ENCODE measurements at places on chromosomes 3 and 15.

DNA sequence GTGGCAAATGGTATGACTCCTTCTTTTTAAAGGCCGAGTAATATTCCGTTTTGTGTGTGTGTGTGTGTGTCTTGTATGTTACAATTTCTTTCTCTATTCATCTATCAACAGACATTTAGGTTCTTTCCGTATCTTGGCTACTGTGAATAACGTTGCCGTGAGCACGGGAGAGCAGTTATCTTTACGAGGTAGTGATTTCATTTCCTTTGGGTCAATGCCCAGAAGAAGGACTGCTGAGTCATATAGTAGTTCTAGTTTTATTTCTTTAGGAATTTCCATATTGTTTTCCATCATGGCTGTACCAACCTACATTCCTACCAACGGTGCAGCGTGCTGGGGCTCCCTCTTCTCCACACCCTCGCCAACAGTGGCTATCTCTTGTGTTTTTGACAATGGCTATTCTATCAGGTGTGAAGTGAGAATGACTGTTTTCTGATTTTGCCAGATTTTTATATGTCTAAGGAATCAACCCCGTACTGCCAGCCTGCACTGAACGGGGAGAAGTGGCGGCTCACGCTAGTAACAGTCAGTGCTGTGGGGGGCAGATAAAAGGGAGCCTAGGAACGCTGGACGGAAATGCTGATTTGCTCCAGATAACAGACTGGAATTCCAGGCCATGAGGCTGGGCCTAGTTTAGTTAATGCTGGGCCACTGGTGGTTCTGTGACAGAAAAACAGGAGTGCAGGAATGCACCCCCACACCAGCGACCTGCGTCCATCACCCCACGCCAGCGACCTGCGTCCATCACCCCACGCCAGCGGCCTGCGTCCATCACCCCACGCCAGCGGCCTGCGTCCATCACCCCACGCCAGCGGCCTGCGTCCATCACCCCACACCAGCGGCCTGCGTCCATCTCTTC is 168.1 kb downstream of the XXYLT1 start:
- no peaks in the 10 kb centered on the region for H3K36me3 ChIP-seq
- peaks cover 24% of the 10 kb centered on the region for H3K4me1 ChIP-seq
- peak overlapping the region; percentile 82 for H3K27ac ChIP-seq
- no peak overlapping the region for H3K4me3 ChIP-seq
- H3K27me3 ChIP-seq: no peaks in the 10 kb centered on the region

GRCh38 chr15:56837273-56837672 is 81.2 kb upstream of the TCF12 start:
- no peaks in the 10 kb centered on the region for H3K27me3 ChIP-seq
- peak; percentile 69 for DNase-seq
- no peaks in the 10 kb centered on the region for H3K36me3 ChIP-seq
- no peak overlapping the region for H3K4me3 ChIP-seq
- no peak overlapping the region for H3K27ac ChIP-seq
- H3K4me1 ChIP-seq: peaks cover 5% of the 10 kb centered on the region

- no peak for DNase-seq
- H3K4me1 ChIP-seq: no peaks in the 10 kb centered on the region
- H3K27me3 ChIP-seq: no peaks in the 10 kb centered on the region
Observed at GRCh38 chr3:177405191-177405672, 207.9 kb upstream of the TBL1XR1 start.

- no peaks in the 10 kb centered on the region for H3K36me3 ChIP-seq
- peaks cover 45% of the 10 kb centered on the region for H3K4me1 ChIP-seq
- peak overlapping the region; percentile 3 for H3K27ac ChIP-seq
- DNase-seq: peak; percentile 76
- no peaks in the 10 kb centered on the region for H3K27me3 ChIP-seq
Observed at GRCh38 chr3:129557548-129557894, 14.5 kb downstream of the H1-8 start.

DNA sequence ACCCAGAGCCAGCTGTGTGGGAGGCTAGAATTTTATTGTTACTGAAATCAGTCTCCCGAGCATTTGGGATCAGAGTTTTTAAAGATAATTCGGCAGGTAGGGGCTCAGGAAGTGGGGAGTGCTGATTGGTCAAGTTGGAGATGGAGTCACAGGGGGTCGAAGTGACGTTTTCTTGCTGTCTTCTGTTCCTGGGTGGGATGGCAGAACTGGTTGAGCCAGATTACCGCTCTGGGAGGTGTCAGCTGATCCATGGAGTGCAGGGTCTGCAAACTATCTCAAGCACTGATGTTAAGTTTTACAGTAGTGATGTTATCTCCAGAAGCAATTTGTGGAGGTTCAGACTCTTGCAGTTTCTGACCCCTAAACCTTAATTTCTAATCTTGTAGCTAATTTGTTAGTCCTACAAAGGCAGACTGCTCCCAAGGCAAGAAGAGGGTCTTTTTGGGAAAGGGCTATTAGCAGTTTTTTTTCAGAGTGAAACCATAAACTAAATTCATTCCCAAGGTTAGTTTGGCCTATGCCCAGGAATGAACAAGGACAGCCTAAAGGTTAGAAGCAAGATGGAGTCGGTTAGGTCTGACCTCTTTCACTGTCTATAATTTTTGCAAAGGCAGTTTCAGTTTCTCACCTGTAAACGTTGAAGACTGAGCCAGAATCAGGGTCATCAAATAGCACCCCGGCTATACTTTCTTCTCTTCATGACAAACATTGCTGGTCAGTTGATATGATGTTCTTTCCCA is 28.2 kb downstream of the FLNB start:
- H3K36me3 ChIP-seq: no peaks in the 10 kb centered on the region
- no peak overlapping the region for H3K4me3 ChIP-seq
- H3K27ac ChIP-seq: no peak overlapping the region
- DNase-seq: no peak
- H3K4me1 ChIP-seq: peaks cover 41% of the 10 kb centered on the region

DNA sequence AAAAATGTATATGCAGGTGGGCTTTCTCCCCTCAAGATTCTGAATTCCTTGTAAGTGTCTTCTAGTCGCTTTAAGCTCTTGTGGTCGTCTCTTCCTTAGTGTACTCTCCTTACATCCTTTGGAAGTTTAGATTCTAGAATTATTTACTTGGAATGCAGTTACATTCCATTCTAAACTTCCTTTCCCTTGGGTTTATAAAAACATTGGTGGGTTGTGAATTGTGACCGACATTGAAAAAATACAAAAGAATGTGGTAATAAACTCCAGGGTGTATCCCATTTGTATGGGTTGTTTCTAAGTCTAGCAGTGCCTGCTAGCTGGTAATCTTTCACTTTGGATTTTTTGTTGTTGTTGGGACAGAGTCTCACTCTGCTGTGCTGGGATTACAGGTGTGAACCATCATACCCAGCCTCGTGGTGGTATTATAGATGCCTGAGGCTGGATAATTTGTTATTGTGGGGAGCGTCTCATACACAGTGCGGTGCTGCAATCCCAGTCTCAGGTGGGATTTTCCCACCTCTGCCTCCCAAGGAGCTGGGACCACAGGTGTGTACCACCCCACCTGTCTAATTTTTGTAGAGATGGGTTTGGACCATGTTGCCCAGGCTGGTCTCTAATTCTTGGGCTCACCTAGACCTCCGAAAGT is 9.1 kb downstream of the CHD2 start:
- H3K27me3 ChIP-seq: no peaks in the 10 kb centered on the region
- H3K36me3 ChIP-seq: peaks cover 11% of the 10 kb centered on the region
- peaks cover 69% of the 10 kb centered on the region for H3K4me1 ChIP-seq
- DNase-seq: peak; percentile 74
- peak overlapping the region; percentile 99 for H3K27ac ChIP-seq

DNA sequence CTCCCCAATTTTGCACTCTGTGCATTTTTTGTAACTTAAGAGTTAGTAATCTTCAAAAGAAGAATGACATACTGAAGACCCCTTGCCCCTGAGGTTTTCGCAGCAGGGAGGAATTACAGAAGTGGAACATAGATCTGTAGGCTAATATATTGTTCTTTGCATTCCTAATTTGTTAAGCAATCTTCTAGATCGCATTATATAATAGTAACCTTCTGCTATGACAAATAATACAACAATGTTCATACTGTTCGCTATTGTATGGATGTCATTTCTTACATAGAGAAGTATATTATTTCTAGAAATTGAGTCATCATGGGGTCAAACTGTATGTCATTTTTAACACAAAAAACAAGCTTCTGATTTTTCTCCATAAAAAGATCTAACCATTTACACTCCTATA is 95.8 kb upstream of the TGFBR2 start:
- H3K27ac ChIP-seq: peak overlapping the region; percentile 63
- H3K4me3 ChIP-seq: no peak overlapping the region
- H3K4me1 ChIP-seq: peaks cover 9% of the 10 kb centered on the region

DNA sequence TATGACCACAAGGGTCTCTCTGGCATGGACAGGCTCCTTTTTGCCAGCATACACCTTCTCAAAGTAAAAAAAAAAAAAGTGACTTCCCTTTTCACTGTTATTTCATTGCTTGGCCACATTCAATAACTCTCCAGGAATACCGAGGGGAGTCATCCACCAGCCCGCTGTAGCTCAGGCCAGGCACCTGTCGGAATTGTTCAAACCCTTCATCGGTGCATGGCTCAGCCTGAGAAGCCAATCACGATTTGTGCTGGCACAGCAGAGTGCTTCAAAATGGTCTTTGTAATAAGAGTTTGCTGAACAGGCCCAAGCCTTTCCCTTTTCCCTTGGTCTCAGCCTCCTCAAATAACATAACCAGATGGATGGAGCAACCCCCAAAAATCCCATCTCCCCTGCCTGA is 145.4 kb downstream of the PDZRN3 start:
- DNase-seq: no peak
- H3K27ac ChIP-seq: no peak overlapping the region
- H3K4me3 ChIP-seq: no peak overlapping the region
- H3K27me3 ChIP-seq: no peaks in the 10 kb centered on the region

- no peak for DNase-seq
- no peak overlapping the region for H3K27ac ChIP-seq
- H3K4me3 ChIP-seq: no peak overlapping the region
Observed at GRCh38 chr3:61177450-61177849, 73.8 kb downstream of the FHIT start.

DNA sequence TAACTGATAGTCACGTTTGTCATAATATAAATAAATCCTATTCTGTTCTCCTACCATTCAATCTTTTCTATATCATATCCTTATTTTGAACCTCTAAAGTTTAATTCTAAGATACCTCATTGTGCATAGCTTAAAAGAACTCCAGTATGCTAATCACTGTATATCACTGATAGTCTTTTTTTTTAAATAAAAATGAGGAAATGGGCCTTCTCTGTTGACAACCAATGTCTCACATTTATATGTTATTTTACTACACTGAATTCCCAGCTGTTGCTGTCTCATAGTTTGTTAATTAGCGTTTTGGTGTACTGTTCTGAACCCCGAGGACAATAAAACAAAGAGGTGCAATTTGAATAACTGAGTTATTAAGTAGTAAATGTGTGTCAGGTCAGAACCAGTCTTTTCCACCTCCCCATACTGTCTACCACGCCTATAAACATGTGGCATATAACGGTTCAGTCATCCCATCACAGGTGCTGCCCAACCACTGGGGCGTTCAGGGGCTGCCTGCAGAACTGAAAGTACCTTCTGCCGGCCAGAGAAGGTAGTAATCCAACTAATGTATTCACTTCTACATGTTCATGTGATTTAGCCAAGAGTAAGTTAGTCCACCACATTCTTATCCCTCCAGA is 14.9 kb downstream of the CBLB start:
- no peak overlapping the region for H3K4me3 ChIP-seq
- H3K27ac ChIP-seq: no peak overlapping the region
- no peaks in the 10 kb centered on the region for H3K27me3 ChIP-seq
- H3K4me1 ChIP-seq: no peaks in the 10 kb centered on the region
- DNase-seq: no peak

DNA sequence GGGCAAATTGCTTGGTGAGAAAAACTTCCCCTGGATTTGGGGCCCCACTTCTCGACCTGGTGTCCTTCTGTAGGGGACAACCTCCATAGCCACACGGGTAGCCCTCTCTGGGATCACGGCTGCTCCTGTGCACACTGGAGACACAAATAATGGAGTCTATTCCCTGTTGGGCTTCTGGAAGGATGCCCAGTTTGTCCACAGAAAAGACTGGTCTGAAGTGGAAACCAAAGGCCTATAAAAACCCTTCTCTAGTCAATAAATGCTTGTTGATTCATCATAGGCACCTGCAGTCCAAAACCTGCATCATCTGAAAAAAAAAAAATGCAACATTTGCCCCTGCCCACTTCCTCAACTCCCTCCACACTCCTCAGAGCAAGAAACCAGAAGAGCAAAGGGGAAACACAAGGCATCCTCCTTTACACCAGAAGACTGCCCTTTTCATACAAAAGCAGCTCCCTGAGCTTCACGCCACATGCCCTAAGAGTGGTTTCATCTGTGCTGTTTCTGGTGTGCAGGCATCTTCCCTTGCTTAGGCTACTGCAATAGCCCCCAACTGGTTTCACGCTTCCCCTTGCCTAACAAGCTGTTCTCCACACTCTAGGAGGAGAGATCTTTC is 36.3 kb downstream of the SRGAP3 start:
- no peak for DNase-seq
- H3K27ac ChIP-seq: no peak overlapping the region
- H3K27me3 ChIP-seq: peaks cover 10% of the 10 kb centered on the region
- no peak overlapping the region for H3K4me3 ChIP-seq
- peaks cover 21% of the 10 kb centered on the region for H3K4me1 ChIP-seq

GRCh38 chr15:101115786-101116680 is 135.8 kb downstream of the CHSY1 start:
- H3K4me1 ChIP-seq: peaks cover 11% of the 10 kb centered on the region
- peak; percentile 68 for DNase-seq
- H3K27ac ChIP-seq: no peak overlapping the region
- no peak overlapping the region for H3K4me3 ChIP-seq

GRCh38 chr15:67137951-67138848 is 72.8 kb downstream of the SMAD3 start:
- H3K27ac ChIP-seq: peak overlapping the region; percentile 25
- peaks cover 69% of the 10 kb centered on the region for H3K4me1 ChIP-seq
- no peaks in the 10 kb centered on the region for H3K27me3 ChIP-seq
- H3K36me3 ChIP-seq: no peaks in the 10 kb centered on the region
- no peak overlapping the region for H3K4me3 ChIP-seq

GRCh38 chr15:74157868-74158827 is 15.4 kb upstream of the ISLR start:
- H3K4me3 ChIP-seq: no peak overlapping the region
- H3K27ac ChIP-seq: no peak overlapping the region
- DNase-seq: no peak

GRCh38 chr15:39438260-39438659 is 142.6 kb upstream of the THBS1 start:
- no peaks in the 10 kb centered on the region for H3K36me3 ChIP-seq
- H3K4me3 ChIP-seq: no peak overlapping the region
- no peak overlapping the region for H3K27ac ChIP-seq
- H3K4me1 ChIP-seq: no peaks in the 10 kb centered on the region
- H3K27me3 ChIP-seq: no peaks in the 10 kb centered on the region
- no peak for DNase-seq

DNA sequence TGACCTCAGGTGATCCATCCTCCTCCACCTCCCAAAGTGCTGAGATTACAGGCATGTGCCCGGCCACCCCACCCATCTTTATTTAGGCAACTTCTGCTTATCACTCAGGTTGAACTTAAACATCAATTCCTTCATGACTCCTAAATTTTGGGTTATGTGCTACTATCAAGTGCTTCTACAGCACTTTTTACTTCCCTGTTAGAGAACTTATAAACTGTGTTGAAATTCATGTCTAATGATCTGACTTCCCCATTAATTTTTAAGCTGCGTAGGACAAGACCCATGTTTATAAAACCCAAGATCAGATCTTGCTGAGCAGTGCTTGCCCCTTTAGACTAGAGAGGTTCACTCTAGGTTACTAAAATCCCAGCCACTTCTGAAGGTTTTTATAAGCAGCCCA is 266.2 kb upstream of the TPRG1 start:
- no peaks in the 10 kb centered on the region for H3K27me3 ChIP-seq
- no peak for DNase-seq
- H3K4me1 ChIP-seq: peaks cover 17% of the 10 kb centered on the region
- no peak overlapping the region for H3K27ac ChIP-seq
- H3K4me3 ChIP-seq: no peak overlapping the region
- no peaks in the 10 kb centered on the region for H3K36me3 ChIP-seq
